ENCODE measurements at places on chromosomes 1 and 21.

- no peak for DNase-seq
Observed at GRCh38 chr1:246641394-246641793, 75.1 kb downstream of the CNST start.

GRCh38 chr21:25314247-25314646 is 293.0 kb downstream of the MRPL39 start:
- no peak for DNase-seq

DNA sequence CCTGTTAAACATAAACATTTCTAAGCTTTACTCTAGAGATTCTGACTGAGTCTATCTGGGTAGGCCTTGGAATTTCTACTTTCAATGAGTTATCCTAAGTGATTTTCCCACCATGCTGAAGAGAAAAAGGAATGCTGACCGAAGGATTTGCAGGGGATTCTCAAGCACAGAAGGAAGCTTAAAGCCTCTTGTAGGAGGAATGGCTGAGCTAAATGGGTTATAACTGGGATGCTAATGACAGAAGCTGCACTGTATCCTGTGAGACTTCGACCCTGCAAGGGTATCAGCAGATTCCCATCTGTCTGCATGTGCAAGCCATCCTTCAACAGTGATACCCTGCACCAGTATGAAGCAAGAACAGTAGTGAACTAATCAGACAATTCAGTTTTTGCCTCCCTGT is 35.4 kb downstream of the SLC35D1 start:
- DNase-seq, result no peak

DNA sequence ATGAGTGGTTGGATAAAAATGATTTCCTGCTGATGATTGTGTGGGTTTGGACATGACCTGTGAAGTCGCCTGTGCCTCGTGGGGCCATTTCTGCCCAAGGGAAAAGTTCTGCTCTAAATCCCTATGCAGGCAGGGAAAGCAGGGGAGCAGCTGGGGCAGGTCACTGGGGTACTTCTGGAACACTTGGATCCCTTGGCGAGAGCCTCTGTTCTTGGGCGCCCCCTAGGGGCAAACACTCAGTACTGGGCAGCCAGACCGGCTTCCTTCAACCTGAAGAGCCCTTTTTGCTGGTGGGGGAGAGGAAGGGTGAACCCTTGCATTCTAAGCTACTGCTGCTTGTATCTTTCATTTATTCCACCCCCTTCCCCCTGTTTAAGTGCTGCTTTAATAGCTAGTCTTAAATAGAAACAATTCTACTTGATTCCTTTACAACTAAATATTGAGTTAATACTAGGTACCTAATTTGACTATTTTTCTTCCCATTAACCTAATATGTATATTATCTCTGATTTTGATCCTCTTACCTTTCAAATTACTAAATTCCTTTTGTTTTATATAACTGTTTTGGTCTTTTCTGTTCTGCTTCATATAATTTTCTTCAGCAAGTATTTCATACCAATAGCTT is 5.1 kb upstream of the CLEC20A start:
- DNase-seq, result peak; percentile 75

DNA sequence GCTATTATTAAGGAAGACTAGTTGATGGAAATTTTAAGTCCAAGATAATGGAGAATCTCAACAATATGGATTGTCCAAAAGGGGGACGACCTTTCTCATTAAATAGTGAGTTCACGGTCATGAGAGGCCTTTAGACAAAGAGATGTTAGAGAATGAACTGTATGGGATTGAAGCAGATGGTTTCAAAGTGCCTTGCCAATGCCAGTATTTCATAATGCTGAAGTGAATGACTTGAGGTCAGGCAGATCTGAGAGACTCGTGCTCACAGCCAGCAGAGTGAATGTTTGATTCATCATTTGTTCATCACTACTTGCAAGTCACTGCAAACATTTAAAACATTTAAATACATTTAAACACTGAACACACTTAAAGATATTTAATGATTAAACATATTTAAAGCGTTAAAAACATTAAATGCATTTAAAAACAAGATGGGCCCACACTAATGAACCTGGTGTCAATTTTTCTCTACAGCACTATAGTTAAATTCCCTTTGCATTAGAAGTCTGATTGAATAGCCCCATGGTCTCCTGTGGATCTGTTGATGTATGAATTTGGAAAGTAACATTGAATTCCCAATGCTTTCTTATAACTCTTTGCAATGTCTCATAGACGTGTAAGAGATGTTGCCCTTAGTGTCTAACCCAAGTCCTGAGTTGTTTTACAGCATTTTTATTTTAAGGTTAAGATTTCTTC is 80.7 kb downstream of the TGFB2 start:
- no peak for DNase-seq

- no peak for DNase-seq
Observed at GRCh38 chr1:216914974-216915373, 191.7 kb upstream of the ESRRG start.

DNA sequence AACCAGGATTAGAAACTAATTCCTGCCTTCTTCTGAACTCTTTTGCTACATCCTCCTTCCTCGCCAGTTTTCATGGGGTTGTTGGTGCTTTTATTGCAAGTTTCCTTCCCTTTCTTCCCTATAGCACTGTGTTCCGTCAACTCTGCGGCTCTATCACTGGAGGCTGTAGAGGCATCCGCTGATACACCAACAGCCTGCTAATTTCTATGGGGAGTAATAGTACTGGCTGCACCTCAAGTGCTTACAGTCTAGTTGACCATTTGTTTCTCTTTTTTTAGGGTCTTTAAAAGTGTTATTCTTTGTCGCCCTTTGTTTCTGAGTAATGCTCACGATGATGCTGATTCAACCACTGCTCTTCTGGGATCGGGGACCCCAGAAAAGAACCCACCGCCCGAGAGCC is 746 bp downstream of the MIS18A start:
- no peak for DNase-seq

DNA sequence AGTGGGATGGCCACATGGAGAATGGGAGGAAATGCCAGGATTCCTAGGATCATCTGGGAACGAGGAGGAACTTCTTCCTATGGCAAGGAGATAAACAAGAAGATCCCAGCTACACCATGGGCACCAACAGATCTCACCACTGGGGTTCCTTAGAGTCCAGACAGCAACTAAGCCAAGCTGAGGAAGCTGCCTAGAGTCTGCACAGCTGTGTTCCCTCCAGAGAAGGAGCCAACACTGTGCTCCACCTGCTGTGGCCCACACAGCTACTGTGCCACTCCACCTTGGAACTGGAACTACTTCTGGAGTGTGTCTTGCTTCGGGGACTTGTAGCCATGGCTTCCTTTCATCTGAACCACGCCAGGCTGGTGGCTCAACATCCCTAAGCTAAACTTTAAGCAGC is 6.0 kb downstream of the IFNAR1 start:
- DNase-seq, result no peak

DNA sequence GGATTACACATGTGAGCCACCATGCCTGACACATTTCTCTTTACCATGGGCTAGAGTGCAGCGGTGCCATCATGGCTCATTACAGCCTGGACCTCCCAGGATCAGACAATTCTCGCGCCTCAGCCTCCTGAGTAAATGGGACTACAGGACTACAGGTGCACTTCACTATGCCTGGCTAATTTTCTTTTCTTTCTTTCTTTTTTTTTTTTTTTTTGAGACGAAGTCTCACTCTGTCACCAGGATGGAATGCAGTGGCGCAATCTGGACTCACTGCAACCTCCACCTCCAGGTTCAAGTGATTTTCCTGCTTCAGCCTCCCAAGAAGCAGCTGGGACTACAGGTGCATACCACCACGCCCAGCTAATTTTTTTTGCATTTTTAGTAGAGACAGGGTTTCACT is 14.8 kb upstream of the KIF1B start:
- DNase-seq, result no peak

DNA sequence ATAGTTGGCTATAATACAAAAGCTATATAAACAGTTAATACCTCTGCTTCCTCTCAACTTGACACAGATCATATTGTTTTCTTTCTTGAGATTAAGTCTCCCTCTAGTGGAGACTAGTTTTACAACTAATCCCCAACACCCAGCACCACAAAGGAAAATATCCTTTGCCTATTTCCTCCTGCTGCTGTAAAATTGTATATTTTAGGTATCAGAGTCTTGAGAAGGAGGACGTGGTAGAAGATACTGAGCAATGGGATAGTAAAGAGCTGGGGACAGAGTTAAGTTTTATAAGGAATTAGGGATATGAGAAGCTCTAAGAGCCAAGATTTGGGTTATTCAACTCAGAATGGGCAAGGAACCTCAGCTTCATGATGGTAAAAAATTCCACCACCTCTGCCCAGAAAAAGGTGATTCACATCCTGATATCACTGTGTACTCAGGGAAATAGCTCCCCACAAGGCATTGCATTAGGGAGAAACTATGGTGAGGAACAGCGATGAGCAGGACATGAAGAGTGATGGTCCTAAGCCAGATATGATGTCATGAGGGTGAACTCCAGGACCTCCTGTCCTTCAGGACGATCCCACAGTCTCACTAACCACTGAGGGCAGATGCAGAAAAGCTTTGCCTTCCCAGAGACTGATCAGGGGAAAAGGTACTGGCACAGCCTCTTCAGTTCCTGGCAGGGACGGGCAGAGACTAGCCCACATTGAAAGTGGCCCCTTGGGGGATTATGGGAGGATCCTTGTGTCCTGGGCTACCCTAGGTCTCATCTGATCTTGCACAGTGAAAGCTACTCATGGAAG is 14.7 kb upstream of the CFAP126 start:
- DNase-seq, result no peak

DNA sequence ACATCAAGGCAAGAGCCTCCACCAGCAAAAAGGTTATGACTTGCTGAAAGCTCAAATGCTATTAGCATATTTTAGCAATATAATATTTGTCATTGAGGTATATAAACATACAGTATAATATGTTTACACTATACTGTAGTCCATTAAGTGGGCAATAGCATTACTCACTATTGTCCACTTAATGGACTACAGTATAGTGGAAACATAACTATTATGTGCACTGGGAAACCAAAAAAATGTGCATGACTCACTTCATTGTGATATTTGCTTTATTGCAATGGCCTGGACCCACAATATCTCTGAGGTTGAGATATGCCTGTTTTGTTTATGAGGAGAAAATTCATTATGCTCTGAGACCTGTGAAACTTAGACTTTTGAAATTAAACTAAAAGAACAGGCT is 300.0 kb downstream of the BARHL2 start:
- DNase-seq, result no peak

DNA sequence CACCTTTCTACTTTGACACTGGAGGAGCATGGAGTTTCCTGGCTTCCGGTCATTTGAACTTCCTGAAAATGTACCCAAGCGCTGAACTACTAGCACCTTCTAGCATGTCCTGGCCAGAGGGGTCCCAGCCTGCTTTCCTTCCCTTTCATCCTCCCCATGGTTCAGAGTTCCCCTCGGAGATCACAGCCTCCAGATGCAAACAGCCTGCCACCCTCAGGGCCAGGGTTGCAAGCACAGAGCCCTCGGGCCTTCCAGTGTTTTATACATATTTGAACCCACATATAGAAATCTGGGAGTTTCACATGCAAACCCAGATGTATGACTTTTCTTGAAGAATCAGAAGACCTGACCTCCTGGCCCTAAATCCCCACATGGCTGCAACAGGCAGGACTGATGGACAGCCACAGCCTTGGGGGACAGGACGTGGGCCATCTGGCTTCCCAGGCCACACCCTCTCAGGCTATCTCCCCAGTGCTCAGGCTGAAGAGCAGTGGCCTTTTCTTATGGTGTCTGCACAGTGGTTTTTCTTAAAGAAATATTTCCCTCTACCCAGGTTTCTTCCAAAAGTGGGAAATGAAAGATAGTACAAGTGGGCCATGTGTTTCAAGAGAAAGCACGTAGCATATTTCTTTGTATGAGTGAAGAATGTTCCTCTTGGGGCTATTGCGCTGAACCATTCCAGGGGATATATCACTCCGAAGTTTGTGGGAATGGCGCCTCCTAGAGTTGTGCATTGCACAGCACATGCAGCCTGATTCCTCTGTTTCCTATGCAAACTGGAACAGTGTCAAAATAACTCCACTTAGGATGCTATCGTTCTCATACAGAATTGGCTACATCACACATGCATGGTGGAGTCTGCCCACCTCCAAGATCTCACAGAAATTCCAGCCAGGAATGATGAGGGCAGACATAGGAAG is 232.0 kb upstream of the VAMP3 start:
- no peak for DNase-seq

- no peak for DNase-seq
Observed at GRCh38 chr1:206415942-206416341, 54.3 kb upstream of the IKBKE start.

GRCh38 chr1:77319036-77319705 is 37.4 kb downstream of the AK5 start:
- no peak for DNase-seq

DNA sequence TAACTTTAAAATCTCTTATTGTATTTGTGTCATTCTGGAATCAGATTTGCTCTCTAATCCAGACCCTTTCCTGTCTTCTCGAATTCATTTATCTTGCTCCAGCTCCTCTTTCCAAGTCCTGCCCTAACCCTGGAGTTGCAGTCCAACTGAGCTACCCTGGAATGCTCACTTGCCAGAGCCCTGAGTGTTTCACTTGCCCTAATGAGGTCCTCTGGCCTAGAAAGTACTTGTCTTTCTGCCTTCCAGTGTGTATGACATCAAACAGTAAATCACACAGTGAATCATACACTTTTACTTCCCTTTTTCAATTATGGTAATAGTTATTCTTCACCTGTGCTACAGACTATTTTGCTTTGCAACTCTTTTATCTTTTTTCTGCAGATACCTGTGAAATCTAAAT is 96.9 kb downstream of the NEK7 start:
- no peak for DNase-seq

GRCh38 chr1:65872301-65872700 is 79.6 kb downstream of the PDE4B start:
- no peak for DNase-seq

DNA sequence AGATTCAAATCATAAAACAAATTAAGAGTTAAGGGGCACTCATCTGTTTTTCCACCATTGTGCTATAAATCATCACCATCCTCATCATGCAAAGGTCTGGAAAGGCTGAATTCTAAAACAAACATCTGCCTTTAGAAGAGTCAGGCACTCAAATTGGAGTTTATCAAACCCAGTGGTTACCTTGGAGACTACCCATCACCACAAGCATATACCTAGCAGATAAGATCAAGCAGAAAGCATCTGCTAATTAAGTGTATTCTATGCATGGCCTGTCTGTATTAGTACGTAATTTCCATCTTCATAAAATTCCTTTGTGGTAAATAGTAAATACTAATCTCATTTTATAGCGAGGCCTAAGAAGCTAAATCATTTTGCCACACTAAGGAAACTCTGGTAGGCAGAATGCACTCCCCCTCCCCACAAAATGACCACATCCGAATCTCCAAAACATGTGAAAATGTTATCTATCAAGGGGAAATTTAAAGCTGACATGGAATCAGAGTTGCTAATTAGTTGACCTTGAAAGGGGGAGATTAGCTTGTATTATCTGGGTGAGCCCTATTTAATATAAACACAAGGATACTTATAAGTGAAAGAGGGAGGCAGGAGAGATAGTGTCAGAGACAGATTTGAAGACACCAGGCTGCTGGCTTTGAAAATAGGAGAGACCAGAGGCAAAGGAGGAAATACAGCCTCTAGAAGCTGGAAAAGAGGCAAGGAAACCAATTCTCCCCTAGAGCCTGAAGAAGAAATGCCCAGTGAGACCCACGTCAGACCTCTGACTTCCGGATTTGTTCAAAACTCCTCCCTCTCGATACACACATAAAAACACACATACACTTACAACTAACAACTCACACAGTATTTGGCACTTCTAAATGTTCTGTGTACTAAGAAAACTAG is 23.2 kb downstream of the ARID4B start:
- no peak for DNase-seq

All from ureter (tissue), 1 donor.